ENCODE measurements at places on chromosomes 12 and 14. TPM values are rescaled to one million over a fixed set of nuclear protein-coding genes. Genes with fewer than 3 reads are reported as not detected.
A peak's percentile ranks its signal among the peaks of the same experiment; 100 is the strongest.

DNA sequence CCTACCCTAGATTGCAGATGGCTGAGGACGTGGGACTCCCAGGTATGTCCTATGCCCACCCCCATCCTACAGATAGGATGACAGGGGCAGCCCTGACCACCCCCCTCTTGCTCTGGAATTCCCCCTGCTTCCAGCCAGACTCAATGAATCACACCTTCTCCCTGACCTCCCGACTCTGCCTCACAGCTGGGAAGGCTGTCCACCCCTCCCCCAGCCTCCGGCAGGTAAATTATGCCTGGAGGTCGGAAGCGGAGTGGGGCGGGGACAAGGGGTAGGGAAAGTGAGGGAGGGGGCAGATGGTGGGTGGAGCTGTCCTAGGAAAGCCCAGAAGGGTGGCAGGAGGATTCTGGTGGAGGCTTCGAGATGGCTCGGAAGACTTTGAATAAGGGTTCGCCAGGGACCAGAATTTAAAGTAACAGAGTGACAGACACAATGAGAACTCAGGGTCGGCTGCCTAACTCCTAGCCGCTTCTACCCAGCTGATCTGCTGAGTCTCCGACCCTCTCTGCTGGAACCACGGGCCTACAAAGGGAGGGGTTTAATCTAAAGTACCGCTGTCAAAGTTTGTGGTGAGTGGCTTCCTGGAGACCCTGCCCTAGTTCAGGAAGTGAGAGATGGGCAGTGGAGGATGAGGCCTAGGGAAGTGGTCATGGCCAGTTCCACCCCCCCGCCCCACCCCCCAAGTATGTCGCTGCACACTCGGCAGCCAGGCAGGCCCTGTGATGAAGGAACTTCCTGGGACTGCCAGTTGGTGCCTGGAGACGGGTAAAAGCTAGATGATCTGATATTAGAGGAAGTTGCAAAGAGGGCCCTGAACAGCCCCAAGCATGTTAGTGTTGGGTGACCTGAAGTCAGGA lies 4.2 kb downstream of the PLEKHG3 start:
- H3K36me3 ChIP-seq = no peaks in the 10 kb centered on the region
- H3K27ac ChIP-seq = peak overlapping the region; percentile 65
- H3K4me1 ChIP-seq = peaks cover 54% of the 10 kb centered on the region
- peak; percentile 75 for DNase-seq

GRCh38 chr14:55120571-55121495 lies 8.2 kb upstream of the LGALS3 start:
- no peak overlapping the region for H3K4me3 ChIP-seq
- DNase-seq = peak; percentile 60

DNA sequence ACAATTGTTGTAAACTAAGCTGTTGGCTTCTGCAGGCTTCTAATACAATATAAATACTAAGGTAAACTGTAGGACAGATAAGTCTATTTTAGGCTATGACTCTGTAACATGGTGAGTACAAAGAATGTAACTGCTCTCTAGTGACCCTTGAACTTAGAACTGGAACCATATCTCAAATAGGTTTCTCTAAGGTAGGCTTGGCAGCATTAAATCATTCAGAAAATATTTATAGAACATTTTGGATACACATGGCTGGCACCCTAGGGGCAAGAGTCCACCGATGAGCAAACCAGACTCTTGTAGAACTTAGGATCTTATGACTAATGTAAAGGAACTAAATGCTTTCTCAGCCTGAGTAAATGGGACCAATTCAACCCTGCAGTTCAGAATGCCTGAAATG lies 19.4 kb upstream of the SLC25A3 start:
- DNase-seq = no peak
- H3K27me3 ChIP-seq = no peaks in the 10 kb centered on the region
- no peak overlapping the region for H3K4me3 ChIP-seq
- no peak overlapping the region for H3K27ac ChIP-seq

DNA sequence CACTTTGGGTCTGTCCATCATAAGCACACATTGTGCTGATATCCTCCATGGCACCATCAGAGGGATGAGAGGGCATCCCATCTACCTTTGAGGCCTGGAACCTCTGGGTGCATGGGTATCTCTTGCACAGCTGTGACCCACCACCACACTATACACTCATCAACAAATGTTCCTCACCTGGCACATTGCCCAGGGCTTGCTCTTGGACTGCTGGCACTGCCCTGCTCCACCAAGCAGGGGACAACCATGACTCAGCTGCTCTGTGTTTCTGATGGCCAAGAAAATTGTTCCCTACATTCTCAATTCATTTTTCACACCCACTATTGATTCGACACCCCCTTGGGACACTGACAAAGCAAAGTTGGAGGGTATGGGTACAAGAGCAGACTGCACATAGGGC lies 155.5 kb downstream of the PTPRO start:
- no peak overlapping the region for H3K27ac ChIP-seq
- no peak for DNase-seq
- no peaks in the 10 kb centered on the region for H3K4me1 ChIP-seq
- H3K4me3 ChIP-seq = no peak overlapping the region
- H3K36me3 ChIP-seq = no peaks in the 10 kb centered on the region

DNA sequence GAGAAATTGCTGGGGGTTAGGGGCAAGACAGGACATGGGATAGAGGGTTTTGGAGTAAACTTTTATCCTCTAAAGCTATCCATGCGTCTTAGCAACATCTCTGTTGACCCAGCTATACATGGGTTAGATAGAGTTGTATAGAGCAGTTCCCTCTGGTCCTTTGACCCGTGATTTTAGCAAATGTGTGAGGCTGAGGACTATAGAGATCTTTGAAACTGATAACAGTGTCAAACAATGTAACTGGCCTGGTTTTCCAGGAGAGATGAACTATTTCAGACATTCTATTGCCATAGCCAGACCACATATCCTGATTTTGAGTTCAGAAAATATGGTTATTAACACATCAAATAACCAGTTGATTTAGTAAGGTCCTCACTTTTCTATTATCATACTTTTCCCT lies 60.4 kb downstream of the B4GALNT3 start:
- H3K4me1 ChIP-seq = no peaks in the 10 kb centered on the region
- DNase-seq = no peak
- H3K27ac ChIP-seq = no peak overlapping the region
- H3K36me3 ChIP-seq = no peaks in the 10 kb centered on the region
- no peak overlapping the region for H3K4me3 ChIP-seq
- no peaks in the 10 kb centered on the region for H3K27me3 ChIP-seq

DNA sequence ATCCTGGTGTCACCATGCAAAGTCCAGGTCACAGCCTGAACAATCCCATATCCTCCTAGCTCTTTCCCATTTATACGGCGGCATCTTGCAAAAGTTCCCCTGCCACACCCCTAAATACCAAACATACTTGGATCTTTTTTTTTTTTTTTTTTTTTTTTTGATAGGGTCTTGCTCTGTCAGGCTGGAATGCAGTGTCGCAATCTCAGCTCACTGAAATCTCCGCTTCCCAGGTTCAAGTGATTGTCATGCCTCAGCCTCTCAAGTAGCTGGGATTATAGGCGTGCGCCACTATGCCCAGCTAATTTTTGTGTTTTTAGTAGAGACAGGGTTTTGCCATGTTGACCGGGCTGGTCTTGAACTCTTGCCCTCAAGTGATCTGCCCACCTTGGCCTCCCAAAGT lies 451.3 kb downstream of the GLT1D1 start:
- H3K27me3 ChIP-seq = no peaks in the 10 kb centered on the region
- no peak overlapping the region for H3K4me3 ChIP-seq
- H3K36me3 ChIP-seq = no peaks in the 10 kb centered on the region
- peak; percentile 49 for DNase-seq
- no peak overlapping the region for H3K27ac ChIP-seq
- no peaks in the 10 kb centered on the region for H3K4me1 ChIP-seq

DNA sequence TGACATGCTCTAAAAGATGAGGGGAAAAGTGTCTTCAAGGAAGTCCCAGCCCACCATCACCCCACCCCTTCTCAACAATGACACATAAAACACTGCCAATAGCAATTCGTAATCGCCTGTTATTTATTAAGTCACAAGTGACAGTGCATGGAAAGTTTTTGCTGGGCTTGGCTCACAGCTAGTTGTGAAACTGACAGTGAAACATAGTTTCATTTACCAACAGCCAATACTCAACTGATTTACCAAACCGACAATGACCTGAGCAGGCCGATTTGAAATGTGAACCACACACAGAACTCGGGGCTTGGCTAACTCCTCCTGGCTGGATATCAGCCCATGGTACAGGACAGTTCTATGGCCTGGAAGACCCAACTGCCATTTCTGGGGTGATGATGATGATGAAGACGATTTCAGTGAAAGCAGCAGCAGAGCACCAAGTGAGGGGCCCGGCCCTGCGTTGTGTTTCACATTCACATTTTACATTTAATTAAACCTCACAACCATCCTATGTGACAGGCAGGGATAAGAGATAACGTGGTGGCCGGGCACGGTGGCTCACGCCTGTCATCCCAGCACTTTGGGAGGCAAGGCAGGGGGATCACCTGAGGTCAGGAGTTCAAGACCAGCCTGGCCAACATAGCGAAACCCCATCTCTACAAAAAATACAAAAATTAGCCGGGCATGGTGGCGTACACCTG lies 42.7 kb downstream of the CAMKK2 start:
- peaks cover 91% of the 10 kb centered on the region for H3K36me3 ChIP-seq
- no peak overlapping the region for H3K27ac ChIP-seq
- no peaks in the 10 kb centered on the region for H3K4me1 ChIP-seq
- DNase-seq = no peak
- H3K27me3 ChIP-seq = no peaks in the 10 kb centered on the region

- DNase-seq = peak; percentile 22
- H3K27ac ChIP-seq = no peak overlapping the region
- no peaks in the 10 kb centered on the region for H3K4me1 ChIP-seq
Measured at GRCh38 chr12:34605955-34606748, 583.9 kb downstream of the ALG10 start.

- no peak for DNase-seq
- no peak overlapping the region for H3K27ac ChIP-seq
- no peaks in the 10 kb centered on the region for H3K4me1 ChIP-seq
- H3K36me3 ChIP-seq = no peaks in the 10 kb centered on the region
- no peaks in the 10 kb centered on the region for H3K27me3 ChIP-seq
Measured at GRCh38 chr14:60008042-60008441, 83.7 kb upstream of the PCNX4 start.

The DTX1 gene
- total RNA-seq = 6.8 TPM

The TAS2R7 gene
- not detected for total RNA-seq

GRCh38 chr14:65850429-65851135 lies 438.1 kb downstream of the FUT8 start:
- no peak overlapping the region for H3K4me3 ChIP-seq
- H3K27me3 ChIP-seq = no peaks in the 10 kb centered on the region
- no peaks in the 10 kb centered on the region for H3K4me1 ChIP-seq
- no peaks in the 10 kb centered on the region for H3K36me3 ChIP-seq
- no peak for DNase-seq
- no peak overlapping the region for H3K27ac ChIP-seq

DNA sequence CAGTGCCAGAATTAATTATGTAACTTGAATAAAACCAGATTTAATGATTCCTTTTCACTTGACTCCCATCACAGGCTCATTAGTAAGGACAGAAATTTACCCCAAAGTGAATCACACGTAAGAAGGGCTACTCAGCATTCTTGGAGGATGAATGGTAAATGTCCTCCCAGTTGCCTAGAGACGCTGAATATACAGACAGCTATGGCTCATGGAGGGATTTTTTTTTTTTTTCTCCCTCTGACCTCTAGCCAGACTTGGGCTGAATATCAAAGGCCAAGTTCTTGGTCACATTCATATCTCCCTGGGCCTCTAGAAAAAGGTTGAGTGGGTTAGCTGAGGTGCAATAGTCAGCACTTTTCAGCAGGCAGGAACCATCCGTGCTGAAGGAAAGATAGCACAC lies 77.5 kb downstream of the PHLDA1 start:
- H3K27me3 ChIP-seq = no peaks in the 10 kb centered on the region
- no peak for DNase-seq
- no peaks in the 10 kb centered on the region for H3K36me3 ChIP-seq
- peaks cover 13% of the 10 kb centered on the region for H3K4me1 ChIP-seq
- no peak overlapping the region for H3K4me3 ChIP-seq

GRCh38 chr14:71411738-71412137 lies 504.5 kb downstream of the PCNX1 start:
- DNase-seq = no peak
- peaks cover 8% of the 10 kb centered on the region for H3K4me1 ChIP-seq
- no peak overlapping the region for H3K27ac ChIP-seq
- H3K4me3 ChIP-seq = no peak overlapping the region
- no peaks in the 10 kb centered on the region for H3K27me3 ChIP-seq

DNA sequence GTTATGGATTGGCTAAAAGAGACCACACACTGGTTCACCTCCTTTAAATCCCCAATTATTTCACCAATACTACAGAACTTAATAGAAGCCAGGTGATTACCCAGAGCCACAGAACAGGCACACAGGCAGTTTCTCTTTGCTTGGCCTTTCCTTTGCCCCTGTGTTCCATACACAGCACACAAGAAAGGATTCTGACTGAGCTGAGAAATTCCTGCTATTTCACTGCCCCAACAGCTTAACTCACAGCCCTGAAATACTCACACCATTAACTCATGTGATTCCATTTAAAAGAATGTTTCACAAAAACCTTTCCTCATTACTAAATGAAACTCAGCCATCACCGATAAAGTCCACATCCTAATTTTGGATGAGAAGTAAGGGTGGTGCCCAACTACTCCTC lies 133.6 kb downstream of the MED13L start:
- no peak for DNase-seq
- no peaks in the 10 kb centered on the region for H3K27me3 ChIP-seq
- no peak overlapping the region for H3K27ac ChIP-seq

The GPRC5D gene
- total RNA-seq = not detected

GRCh38 chr12:116125956-116126566 lies 151.4 kb downstream of the MED13L start:
- H3K4me1 ChIP-seq = peaks cover 69% of the 10 kb centered on the region
- no peaks in the 10 kb centered on the region for H3K36me3 ChIP-seq
- peak; percentile 49 for DNase-seq

The PZP gene
- 2.7 TPM for total RNA-seq

- H3K27me3 ChIP-seq = no peaks in the 10 kb centered on the region
- H3K4me3 ChIP-seq = no peak overlapping the region
- no peaks in the 10 kb centered on the region for H3K4me1 ChIP-seq
- H3K36me3 ChIP-seq = no peaks in the 10 kb centered on the region
- no peak overlapping the region for H3K27ac ChIP-seq
Measured at GRCh38 chr14:45786266-45786665, 533.3 kb upstream of the MIS18BP1 start.

DNA sequence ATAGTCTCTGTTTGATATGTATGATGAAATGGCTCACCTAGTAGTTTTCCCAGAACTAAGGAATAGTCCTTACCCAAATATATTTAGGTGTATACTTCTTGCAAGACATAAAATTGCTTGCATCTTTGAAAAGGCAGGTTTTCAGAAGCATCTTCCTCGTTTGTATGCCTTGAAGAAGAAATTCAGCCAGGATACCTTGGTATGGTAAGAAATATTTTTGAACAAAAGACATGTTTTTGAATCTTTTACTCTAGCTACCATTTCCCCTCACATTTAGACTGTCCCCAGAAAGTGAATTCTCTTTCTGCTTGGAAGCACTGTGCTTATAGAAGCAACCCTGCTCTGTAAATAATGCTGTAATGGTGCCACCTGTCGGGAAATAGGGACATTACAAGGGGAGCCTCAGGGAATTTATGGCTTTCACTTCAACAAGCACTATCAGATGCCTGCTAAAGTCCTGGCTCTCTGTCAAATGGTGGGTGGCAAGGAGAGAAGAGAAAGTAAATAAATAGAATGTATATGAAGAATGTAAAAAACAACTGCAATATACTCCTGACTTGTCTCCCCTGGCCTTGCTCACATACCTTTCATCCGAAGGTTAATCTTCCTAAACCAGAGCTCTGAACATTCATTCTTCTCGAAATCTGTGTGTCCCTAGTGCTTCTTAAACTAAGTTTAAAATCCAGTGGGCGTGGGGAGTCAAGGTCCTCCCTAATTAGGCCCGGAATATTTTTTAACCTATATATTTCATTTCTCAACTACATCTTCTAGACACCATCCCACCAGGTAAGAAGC lies 6.1 kb downstream of the CCDC184 start:
- H3K27ac ChIP-seq = no peak overlapping the region
- no peaks in the 10 kb centered on the region for H3K36me3 ChIP-seq
- H3K4me1 ChIP-seq = peaks cover 2% of the 10 kb centered on the region
- H3K27me3 ChIP-seq = peaks cover 13% of the 10 kb centered on the region
- DNase-seq = no peak
